ENCODE measurements at places on chromosomes 11 and 22. TPM values are rescaled to one million over a fixed set of nuclear protein-coding genes. Genes with fewer than 3 reads are reported as not detected.

DNA sequence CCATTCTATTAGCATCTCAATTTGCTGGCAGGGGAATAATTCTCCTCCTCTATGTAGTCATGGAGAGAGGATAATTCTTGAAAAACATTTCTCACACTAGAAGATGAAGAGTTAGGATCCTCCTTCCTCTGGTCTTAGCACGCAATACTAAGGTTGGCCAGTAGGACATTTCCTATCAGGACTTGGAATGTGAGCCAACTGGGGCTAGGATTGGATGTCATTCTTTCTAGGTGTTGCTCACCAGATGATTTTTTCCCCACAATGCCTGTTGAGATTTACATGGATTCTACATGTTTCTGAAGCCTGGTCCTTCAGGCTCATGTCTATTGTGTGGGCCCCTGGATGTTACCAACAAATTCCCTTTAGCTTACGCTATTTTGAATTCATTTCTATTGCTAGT is 28.0 kb downstream of the SLN start:
- DNase-seq: peak; percentile 9

GRCh38 chr11:70397336-70397982 is 870 bp upstream of the CTTN start:
- DNase-seq: no peak

Gene YAP1
- polyA plus RNA-seq: 124 TPM

Gene MRPL11
- polyA plus RNA-seq: 44.2 TPM

GRCh38 chr22:35749808-35750207 is 32.1 kb downstream of the APOL5 start:
- no peak for DNase-seq

GRCh38 chr22:49959782-49960158 is 802 bp upstream of the PIM3 start:
- DNase-seq: peak; percentile 76

Gene SOX6
- polyA plus RNA-seq: 0.97 TPM

GRCh38 chr11:77654770-77655434 is 17.3 kb upstream of the CLNS1A start:
- no peak for DNase-seq

Gene HEPHL1
- polyA plus RNA-seq: 48.7 TPM

- no peak for DNase-seq
Measured at GRCh38 chr11:94786264-94787126, 18.3 kb downstream of the AMOTL1 start.

Gene CASP12
- not detected for polyA plus RNA-seq

DNA sequence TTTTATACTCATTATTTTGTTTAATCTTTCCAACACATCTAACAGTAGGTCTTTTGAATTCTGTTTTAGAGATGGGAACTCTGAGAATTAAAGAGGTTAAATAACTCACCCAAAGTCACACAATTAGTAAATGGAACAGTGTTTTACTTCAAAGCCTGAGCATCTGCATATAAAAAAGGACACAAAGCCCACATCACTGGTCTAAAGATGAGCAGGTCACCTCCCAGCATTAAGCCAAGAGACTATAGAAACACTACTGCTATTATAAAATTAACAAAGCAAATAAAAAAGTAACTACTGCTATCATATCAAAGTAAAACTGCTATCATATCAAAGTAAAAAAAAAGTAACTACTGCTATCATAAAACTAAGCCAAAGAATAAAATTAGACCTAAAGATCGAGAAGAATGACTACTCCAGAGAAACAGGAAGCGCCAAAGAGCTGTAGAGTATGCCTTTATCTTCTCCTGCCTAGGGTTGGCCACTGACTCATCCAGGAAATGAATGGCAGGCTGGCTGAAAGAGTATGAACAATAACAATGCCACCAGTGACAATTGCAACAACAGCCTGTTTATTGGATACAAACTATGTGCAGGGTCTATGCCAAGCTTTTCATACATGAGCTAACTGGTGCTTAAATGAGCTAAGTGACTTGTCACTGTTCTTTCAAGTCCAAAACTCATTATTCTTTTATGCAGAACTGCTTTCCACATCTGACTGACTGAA is 1153.0 kb upstream of the TENM4 start:
- peak; percentile 76 for DNase-seq

DNA sequence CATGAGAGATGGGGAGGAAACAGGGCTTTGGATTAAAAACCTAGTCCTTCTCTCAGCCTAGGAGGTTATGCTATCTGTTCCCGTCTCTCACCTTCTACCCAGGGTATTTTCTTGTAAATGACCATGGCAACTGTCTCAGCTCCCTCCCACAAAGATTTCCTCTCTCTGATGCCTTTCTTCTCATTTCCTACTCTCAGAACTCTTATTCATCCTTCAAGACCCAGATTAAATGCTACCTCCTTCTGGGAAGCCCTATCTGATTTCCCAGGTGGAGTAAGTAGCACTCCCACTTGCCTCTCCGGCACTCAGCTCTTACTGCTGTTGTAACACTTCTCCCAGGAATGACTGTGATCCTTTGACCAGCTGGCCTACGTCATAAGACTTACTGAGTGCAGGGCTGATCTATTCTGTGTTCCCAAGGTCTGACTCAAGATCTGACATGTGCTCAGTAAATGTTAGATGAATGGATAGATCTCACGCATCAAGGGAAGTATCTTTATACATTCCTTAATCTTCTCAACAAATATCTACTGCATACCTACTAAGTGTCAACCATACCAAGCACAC is 175.0 kb downstream of the TENM4 start:
- DNase-seq: peak; percentile 2

DNA sequence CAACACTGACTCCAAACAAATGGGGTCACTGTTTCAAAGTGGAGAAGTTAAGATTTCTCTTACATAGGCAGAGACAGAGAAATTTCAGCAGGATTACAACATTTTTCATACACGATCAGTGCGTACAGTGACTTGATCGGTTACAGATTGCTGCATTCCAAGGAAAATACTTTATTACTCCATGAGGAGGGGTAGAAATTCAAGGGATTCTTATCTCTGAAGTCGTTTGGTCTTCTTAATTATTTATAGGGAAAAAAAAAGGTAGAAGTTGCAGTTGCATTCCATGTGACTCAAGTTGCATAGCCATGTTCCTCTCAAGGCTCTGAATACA is 10.7 kb upstream of the SMIM38 start:
- DNase-seq: no peak

- DNase-seq: peak; percentile 25
Measured at GRCh38 chr11:118211006-118211405, 13.8 kb downstream of the JAML start.

DNA sequence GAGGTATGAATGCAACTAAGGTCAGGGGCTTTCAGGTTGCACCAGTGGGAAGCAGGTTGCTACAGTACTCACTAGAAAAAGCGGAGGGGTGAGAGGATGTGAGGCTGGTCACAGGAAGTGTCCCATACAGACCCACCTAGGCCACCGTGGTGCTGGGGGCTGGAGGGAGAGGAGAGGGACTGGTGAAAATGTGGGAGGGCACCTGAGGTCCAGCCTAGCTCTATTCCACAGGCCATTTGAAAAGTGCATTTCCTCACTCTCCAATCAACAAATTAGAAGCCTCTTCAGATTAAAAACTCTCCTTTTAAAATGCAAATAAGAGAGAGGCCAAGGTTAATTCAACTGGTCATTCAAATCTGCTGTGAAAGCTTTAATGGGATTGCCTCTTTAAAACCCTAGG is 38.6 kb upstream of the NCAM1 start:
- DNase-seq: no peak

Gene UPK3A
- polyA plus RNA-seq: not detected

- DNase-seq: no peak
Measured at GRCh38 chr11:121035169-121035755, 11.4 kb downstream of the TBCEL start.

- DNase-seq: peak; percentile 11
Measured at GRCh38 chr11:2194877-2195755, 23.5 kb upstream of the TH start.

DNA sequence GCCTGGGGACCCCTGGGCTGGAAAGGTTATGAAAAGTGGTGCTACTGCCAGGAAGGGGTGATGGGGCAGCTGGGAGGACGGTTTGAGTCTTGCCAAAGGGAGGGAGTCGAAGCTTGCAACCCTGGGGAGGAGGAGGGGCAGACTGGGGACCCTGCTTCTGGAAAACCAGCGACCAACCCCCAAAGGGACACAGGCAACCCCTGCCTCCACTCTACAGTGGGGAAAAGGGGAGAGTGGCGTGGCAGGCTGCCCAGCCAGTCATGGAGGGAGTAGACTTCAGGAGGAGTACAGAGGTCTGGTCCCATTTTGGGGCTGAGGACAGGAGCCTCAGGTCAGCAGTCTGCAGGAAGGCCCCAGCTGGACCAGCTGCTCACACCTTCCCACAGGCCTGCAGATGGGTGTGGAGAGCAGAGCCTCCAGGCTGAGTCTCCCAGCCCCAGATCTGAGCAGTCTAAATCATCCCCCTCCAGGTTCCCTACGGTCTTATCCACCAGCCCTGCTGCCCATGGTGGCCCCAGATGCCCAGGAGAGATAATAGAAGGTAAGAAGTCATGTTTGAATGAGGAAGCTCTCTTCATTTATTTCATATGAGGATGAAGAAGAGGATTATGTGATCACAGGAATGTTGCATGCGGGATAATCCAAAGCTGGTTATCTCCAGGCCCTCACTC is 3.3 kb downstream of the DDT start:
- DNase-seq: no peak

Gene OR52H1
- polyA plus RNA-seq: not detected

DNA sequence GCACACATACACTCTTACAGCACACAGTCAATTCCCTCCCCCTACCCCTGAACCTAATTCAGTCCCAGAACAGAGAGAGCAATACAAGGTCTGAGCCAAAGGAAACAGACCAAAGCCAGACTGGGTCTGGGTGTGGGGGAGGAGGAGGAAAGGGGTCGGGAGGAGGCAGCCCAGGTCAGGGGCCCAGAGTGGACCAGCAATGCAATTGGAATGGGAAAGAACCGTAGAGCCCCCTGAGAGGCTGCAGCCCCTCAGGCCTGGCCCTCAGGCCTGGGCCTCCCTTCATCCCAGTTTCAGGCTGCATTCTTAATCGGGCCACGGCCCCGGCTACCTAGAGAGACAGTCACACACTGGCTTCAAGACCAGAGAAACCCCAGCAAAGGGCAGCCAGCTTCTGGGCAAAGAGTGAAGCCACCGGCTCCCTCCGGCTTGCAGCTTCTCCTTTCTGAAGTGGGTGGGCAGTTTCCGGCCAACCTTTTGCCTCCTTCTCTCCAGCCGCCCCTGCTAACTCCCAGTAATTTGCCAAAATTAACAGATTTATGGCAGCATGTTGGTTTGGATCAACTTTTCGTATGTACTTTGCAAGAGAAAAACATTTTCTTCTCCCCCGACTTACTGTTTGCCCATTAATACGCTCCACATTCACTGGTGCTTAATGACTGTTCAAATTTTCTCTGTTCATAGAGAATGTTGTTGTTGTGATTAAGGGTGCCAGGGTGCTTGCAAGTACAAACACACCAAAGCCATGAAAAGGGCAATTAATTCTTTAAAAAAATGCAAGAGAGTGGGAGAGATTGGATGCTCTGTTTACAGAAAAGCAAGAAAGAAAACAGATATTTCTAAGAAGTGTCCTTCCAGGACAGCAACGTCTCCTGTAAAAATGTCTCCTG is 488.3 kb downstream of the MN1 start:
- DNase-seq: no peak

- peak; percentile 40 for DNase-seq
Measured at GRCh38 chr11:122494221-122494620, 161.3 kb upstream of the UBASH3B start.

DNA sequence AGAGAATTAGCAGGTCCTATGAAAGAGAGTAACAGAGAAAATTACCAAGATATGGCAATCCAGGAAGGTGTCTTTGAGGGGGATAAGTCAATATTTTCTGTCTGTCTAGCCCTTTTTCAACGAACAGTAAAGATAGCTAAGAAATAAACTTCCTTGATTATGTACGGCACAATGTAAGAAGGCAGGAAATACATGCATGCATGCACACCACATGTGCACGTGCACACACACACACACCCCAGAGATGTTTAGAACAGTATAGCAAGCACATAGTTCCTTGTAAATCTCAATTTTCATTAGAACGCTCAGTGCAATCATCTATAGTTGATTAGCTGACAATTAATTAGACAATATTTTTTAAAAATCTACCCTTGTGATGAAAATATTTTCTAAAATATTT is 74.7 kb downstream of the MPPED2 start:
- no peak for DNase-seq

Gene CLMP
- polyA plus RNA-seq: 95.5 TPM

GRCh38 chr11:133945087-133945974 is 11.4 kb downstream of the IGSF9B start:
- peak; percentile 14 for DNase-seq

- DNase-seq: no peak
Measured at GRCh38 chr11:68691402-68691784, 7.0 kb downstream of the GAL start.

DNA sequence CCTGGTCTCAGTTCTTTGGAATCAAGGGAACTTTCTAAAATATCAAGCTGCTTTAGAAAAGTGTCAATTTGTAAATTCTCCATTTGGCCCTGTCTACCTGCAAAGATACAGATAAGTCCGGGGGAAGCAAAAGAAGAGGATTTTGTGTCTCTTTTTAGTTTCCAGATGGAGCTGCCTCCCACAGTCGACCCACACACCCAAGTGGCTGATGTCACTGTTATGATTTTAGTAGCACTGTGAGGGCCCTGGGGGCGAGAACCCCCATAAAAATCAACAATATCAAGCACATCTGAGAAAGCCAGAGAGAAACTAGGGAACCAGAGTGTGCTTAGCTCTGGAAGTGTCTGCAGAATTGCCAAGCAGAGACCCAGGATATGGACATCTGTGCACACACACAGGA is 212.7 kb downstream of the LARGE1 start:
- no peak for DNase-seq

Gene CAPN5
- 1.5 TPM for polyA plus RNA-seq

Gene LRRC10B
- polyA plus RNA-seq: 0.05 TPM

GRCh38 chr22:31244046-31244942 is 32.2 kb downstream of the LIMK2 start:
- DNase-seq: peak; percentile 58

Gene BCO2
- polyA plus RNA-seq: 1.5 TPM

DNA sequence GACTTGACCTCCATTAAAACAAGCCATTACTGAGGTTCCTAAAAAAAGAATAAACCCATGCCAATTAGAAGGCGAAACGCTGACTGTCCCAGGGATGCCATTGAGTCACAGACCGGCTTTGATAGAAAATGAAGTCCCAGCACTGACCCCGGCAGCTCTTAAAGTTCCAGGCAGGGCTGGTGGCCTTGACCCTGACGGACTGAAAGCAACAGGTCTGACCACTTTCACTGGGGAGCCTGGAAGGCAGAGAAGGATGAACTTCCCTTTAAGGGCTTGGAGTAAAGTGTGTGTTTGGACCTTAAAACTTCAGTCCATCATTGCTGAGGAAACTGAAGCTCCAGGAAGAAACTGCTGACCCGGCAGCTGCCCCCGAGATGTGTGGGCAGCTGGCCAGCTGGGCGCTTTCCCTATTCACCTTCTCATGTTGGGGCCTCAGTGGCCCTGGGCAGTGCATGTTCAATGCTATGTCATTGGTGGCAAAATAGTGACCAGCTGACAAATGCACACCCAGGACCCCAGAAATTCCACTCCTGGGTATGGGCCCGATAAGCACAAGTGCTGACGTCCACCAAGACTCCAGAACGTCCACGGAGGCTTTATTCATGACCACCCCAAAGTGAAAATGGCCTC is 18.9 kb upstream of the EFCAB6 start:
- no peak for DNase-seq
